ENCODE measurements at places on chromosomes 7 and 10.

GRCh38 chr10:53997953-53998352 lies 803.1 kb downstream of the PCDH15 start:
- H3K27ac ChIP-seq, result no peak overlapping the region
- DNase-seq, result no peak
- H3K4me1 ChIP-seq, result no peaks in the 10 kb centered on the region
- no peak overlapping the region for H3K4me3 ChIP-seq
- H3K36me3 ChIP-seq, result no peaks in the 10 kb centered on the region

- DNase-seq, result no peak
- H3K27ac ChIP-seq, result no peak overlapping the region
- H3K4me1 ChIP-seq, result peaks cover 15% of the 10 kb centered on the region
Observed at GRCh38 chr10:48364659-48365405, 58.4 kb downstream of the MAPK8 start.

- no peaks in the 10 kb centered on the region for H3K4me1 ChIP-seq
- no peak for DNase-seq
- H3K27ac ChIP-seq, result no peak overlapping the region
- no peaks in the 10 kb centered on the region for H3K36me3 ChIP-seq
- no peak overlapping the region for H3K4me3 ChIP-seq
Observed at GRCh38 chr7:77954773-77955555, 156.4 kb downstream of the PHTF2 start.

DNA sequence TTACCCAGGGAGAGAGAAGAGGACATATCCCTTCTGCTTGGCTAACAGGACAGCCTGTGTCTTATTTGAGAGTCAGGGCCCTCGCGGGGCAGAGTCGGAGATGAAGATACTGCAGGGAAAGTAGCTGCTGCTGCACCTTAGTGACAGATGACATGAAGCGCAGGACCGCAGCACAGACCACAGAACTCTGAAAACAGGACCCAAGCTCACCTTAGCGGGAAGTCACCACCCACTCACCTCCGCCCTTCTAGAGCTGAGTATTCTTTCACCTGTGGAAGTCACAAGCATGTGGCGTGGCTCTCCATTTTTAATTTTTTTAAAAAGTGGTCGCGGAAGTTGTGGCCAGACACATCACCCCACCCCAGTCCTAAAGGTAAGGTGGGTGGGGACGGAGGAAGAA lies 191.4 kb downstream of the FAM107B start:
- peaks cover 93% of the 10 kb centered on the region for H3K4me1 ChIP-seq
- H3K36me3 ChIP-seq, result peaks cover 30% of the 10 kb centered on the region
- H3K27me3 ChIP-seq, result no peaks in the 10 kb centered on the region
- peak overlapping the region; percentile 80 for H3K27ac ChIP-seq
- H3K4me3 ChIP-seq, result peak overlapping the region; percentile 39
- peak; percentile 47 for DNase-seq

- H3K36me3 ChIP-seq, result peaks cover 10% of the 10 kb centered on the region
- peaks cover 4% of the 10 kb centered on the region for H3K27me3 ChIP-seq
- H3K4me1 ChIP-seq, result peaks cover 10% of the 10 kb centered on the region
Observed at GRCh38 chr10:28624351-28624750, 53.0 kb upstream of the BAMBI start.

DNA sequence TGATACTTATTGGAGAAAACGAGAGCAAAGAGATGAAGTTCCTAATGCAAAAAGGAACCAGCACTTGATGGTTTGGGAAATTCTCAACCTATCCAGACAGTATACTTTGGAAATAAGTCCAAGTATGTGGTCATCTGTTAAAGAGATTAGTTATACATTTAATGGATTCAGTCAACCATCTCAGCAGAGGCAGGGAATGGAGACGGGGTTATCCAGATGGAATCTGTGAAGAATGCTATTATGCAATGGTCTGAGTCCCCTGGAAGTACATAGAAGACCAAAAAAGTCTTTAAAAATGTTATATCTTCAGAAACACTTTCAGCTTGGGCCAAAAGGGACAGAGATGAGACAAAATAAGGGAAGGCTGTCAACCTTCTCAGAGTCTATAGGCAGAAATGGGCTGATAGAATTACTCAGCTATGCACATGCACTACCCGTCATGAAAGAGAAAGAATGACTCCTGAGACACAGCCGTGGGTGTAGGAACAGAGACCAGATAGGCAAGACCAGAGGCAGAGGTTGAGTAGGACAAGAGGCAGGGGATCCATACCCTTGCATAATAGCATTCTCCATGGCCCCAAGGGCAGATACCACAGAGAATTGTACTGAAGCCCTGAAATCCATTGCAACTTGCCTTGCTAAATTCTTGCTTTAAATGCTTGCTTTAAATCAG lies 738.8 kb upstream of the POT1 start:
- DNase-seq, result no peak
- H3K36me3 ChIP-seq, result no peaks in the 10 kb centered on the region
- H3K27ac ChIP-seq, result no peak overlapping the region
- H3K4me3 ChIP-seq, result no peak overlapping the region

DNA sequence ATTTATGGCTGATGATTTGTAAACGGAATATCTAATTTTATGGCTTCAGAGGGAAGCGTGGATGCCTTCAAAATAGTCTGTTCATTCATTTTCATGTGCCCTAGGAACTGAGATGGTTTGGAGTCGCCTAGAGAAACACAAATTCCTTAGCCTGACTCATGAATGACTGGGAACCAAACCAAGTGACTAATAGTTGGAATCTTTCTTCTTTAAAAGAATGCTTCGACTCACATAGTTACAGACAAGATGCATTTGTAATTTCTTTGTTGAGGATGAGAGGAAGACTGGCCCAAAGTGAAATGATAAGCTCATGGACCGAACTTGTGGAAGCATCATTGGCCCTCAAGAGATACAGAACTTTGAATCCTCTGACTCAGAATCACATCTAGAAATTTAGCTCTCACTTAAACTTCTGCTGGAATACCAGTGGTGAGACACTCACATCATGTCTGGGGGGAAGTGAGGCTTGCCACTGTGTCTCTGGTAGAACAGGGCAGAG lies 1107.2 kb downstream of the NRG3 start:
- H3K4me3 ChIP-seq, result no peak overlapping the region
- no peaks in the 10 kb centered on the region for H3K36me3 ChIP-seq
- no peak for DNase-seq
- H3K27me3 ChIP-seq, result no peaks in the 10 kb centered on the region
- H3K27ac ChIP-seq, result no peak overlapping the region
- H3K4me1 ChIP-seq, result no peaks in the 10 kb centered on the region

DNA sequence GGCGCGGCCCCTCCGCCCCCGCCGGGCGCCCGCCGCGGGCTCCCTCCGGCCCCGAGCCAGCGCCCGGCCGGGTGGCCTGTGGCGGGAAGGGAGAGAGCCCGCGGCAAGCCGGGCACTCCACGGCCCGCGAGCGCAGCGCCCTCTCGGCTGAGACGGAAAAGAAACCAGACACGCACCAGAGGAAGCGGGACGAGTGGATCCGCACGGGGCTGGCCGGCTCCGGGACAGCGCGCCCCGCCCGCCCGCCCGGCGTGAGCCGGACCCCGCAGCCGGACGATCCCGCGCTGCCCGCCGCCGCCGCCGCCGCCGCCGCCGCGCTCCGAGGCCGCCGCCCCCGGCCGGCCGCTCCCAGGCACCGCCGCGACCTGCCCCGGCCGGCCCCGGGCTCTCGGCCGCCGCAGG lies 300 bp downstream of the ARHGAP21 start:
- H3K4me3 ChIP-seq, result peak overlapping the region; percentile 90
- H3K36me3 ChIP-seq, result no peaks in the 10 kb centered on the region

GRCh38 chr7:93620057-93620456 lies 45.5 kb upstream of the CALCR start:
- no peaks in the 10 kb centered on the region for H3K36me3 ChIP-seq
- no peak for DNase-seq
- H3K27me3 ChIP-seq, result no peaks in the 10 kb centered on the region
- no peaks in the 10 kb centered on the region for H3K4me1 ChIP-seq

DNA sequence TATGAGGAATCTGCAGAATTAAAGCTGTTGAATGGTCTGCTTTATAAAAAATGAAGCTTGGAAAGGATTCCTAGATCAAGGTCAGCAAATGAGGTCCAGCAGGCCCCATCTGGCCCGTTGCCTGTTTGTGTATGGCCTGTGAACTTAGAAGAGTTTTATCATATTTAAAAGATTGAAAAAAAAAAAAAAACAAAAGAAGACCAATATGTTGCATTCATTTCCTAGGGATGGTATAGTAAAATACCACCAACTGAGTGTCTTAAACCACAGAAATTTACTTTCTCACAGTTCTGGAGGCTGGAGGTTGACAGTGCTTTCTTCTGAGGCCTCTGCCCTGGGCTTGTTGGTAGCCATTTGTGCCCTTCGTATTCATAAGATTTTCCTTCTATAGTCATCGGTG lies 109.2 kb downstream of the PPP1R3A start:
- DNase-seq, result no peak
- no peak overlapping the region for H3K27ac ChIP-seq
- H3K4me1 ChIP-seq, result no peaks in the 10 kb centered on the region
- H3K36me3 ChIP-seq, result no peaks in the 10 kb centered on the region

- no peak overlapping the region for H3K27ac ChIP-seq
- no peak overlapping the region for H3K4me3 ChIP-seq
- H3K27me3 ChIP-seq, result no peaks in the 10 kb centered on the region
- DNase-seq, result no peak
Observed at GRCh38 chr7:214410-215212, 22.2 kb downstream of the FAM20C start.

DNA sequence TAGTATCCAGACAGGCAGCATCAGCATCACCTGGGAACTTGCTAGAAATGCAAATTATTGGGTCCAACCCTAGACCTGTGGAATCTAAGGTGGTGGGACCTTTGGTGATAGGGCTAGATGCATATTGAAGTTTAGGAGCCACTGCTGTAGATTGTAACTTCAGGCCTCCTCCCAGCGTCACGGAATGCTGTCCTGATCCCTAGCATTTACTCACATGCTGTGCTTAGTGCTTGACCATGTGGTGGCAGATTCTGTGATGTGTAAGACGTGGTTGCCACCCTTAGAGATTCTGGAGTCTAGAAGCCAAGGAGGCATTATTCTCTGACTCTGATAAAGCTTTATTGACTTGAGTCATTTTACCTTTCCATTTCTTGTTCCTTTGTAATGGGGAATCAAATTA lies 13.5 kb downstream of the AHR start:
- no peak overlapping the region for H3K27ac ChIP-seq
- H3K4me3 ChIP-seq, result no peak overlapping the region
- H3K36me3 ChIP-seq, result peaks cover 5% of the 10 kb centered on the region
- no peaks in the 10 kb centered on the region for H3K4me1 ChIP-seq
- no peak for DNase-seq
- H3K27me3 ChIP-seq, result no peaks in the 10 kb centered on the region

DNA sequence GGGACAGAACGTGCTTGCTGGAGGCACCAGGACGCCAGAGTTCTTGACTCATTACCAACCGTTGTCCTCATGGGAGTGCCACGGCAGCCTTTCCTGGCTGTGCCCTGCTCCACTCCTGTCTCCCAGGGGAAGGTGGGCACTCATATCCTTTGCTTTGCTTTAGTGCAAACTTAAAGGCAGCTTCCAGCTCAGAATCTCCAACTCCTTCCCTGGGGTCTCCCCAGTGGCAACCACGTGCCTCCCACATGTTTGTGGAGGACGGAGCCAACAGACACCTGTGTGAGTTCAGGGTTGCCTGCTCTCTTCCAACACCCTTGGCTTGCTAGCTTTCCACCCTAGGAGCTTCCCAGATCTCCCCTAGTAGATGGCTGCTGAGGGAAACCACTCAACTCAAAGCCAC lies 52.0 kb upstream of the HMX3 start:
- no peak overlapping the region for H3K27ac ChIP-seq
- no peak overlapping the region for H3K4me3 ChIP-seq
- DNase-seq, result no peak

GRCh38 chr10:12271210-12271540 lies 75.2 kb downstream of the CDC123 start:
- no peaks in the 10 kb centered on the region for H3K36me3 ChIP-seq
- DNase-seq, result no peak
- H3K27me3 ChIP-seq, result no peaks in the 10 kb centered on the region
- peak overlapping the region; percentile 88 for H3K27ac ChIP-seq
- peak overlapping the region; percentile 76 for H3K4me3 ChIP-seq
- peaks cover 29% of the 10 kb centered on the region for H3K4me1 ChIP-seq

DNA sequence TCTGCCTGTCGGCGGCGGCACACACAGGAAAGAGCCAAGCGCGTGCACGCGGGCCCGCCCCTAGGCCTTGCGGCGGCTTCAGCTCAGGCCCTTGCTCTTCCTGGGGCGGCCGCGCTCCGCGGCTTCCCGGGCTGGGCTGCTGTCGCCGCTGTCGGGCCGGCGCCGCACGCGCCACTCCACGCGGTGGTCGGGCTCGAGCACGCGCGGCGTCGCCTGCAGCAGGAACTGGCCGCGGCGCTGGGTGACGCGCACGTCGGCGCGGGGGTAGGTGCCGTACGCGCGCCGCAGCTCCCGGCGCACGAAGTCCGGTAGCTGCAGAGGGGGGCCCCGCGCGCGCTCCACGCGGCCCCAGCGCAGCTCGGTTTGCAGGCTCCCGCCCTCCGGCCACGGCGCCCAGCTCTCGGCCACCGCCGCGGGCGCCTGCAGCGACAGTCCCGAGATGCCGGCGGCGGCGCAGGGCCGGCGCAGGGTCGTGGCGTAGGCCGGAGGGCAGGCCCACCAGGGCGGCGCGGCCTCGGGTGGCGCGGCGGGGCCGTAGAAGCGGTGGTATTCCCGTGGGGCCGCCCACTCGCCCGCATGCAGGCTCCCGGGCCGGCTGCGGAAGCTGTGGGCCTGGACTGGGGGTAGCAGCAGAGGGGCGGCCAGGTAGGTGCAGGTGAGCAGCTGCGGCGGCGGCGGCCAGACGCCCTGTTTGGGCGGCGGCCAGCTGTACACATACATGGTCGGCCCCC lies 804 bp downstream of the C10orf95 start:
- H3K27me3 ChIP-seq, result no peaks in the 10 kb centered on the region
- H3K27ac ChIP-seq, result peak overlapping the region; percentile 91
- peak overlapping the region; percentile 97 for H3K4me3 ChIP-seq
- peak; percentile 92 for DNase-seq
- no peaks in the 10 kb centered on the region for H3K36me3 ChIP-seq
- peaks cover 26% of the 10 kb centered on the region for H3K4me1 ChIP-seq

GRCh38 chr7:110396021-110396420 lies 694.9 kb upstream of the LRRN3 start:
- H3K4me3 ChIP-seq, result no peak overlapping the region
- H3K4me1 ChIP-seq, result no peaks in the 10 kb centered on the region
- no peaks in the 10 kb centered on the region for H3K27me3 ChIP-seq
